Hair follicle dermal papilla cell (primary cell): ENCODE measurements at places on chromosomes 13 and 19. TPM values are rescaled to one million over a fixed set of nuclear protein-coding genes. Genes with fewer than 3 reads are reported as not detected.

FAM124A gene
- total RNA-seq, result 0.97 and 1.2 TPM in 2 replicates

ZNF653 gene
- 5.2 and 6.8 TPM in 2 replicates for total RNA-seq

SACS gene
- total RNA-seq, result 56.6 and 82.8 TPM in 2 replicates

ZNF222 gene
- total RNA-seq, result 6.2 and 6.9 TPM in 2 replicates

PBX4 gene
- total RNA-seq, result 3.4 and 4.4 TPM in 2 replicates

ACP7 gene
- total RNA-seq, result 0.36 and 1.1 TPM in 2 replicates

PEG3 gene
- 3.1 and 7.4 TPM in 2 replicates for total RNA-seq

ELANE gene
- 0.49 and 0.73 TPM in 2 replicates for total RNA-seq

ZNF229 gene
- total RNA-seq, result 17.2 and 20.9 TPM in 2 replicates

MKNK2 gene
- total RNA-seq, result 64.0 and 65.4 TPM in 2 replicates

SIGLEC12 gene
- not detected in 2 replicates for total RNA-seq

ATP8A2 gene
- total RNA-seq, result under 0.01 and 0.16 TPM in 2 replicates
